ENCODE measurements at places on chromosomes 4 and X.

- no peak for DNase-seq
Observed at GRCh38 chr4:72569719-72570235, 756 bp upstream of the ADAMTS3 start.

GRCh38 chrX:13786048-13786447 is 30.8 kb downstream of the GPM6B start:
- DNase-seq: no peak

DNA sequence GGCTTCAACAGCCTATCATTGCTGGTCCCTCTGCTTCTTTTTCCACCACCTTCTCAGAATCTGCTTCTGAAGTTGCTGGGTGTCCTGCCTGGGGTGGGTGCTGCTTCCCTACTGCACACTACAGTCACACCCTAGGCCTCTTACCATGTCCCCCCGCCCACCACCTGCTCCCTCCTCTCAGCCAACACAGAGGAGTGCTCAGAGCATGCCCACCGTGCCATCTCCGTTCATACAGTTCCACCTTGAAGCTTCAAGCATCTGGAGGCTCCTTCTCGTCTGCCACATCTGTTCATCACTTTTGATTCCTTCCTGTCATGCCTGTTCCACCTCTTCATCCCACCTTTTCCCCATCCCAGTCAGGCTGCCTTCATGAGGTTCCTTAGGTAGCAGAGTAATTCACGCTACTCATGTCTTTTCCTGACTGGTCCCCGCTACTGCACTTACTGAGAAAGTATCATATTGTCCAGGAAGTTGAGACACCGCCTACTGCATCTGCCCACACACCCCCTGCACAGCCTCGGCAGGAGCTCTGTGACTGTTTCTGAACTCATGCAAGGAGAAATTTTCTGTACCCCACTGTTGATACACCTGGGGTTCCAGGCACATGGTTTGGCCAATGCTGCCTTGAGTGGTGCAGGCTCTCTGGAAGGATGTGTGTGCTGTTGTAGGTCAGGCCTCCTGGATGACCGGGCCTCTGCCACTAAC is 39.5 kb downstream of the HADH start:
- DNase-seq: no peak

GRCh38 chr4:135770505-135770904 is 1568.9 kb upstream of the PABPC4L start:
- no peak for DNase-seq

DNA sequence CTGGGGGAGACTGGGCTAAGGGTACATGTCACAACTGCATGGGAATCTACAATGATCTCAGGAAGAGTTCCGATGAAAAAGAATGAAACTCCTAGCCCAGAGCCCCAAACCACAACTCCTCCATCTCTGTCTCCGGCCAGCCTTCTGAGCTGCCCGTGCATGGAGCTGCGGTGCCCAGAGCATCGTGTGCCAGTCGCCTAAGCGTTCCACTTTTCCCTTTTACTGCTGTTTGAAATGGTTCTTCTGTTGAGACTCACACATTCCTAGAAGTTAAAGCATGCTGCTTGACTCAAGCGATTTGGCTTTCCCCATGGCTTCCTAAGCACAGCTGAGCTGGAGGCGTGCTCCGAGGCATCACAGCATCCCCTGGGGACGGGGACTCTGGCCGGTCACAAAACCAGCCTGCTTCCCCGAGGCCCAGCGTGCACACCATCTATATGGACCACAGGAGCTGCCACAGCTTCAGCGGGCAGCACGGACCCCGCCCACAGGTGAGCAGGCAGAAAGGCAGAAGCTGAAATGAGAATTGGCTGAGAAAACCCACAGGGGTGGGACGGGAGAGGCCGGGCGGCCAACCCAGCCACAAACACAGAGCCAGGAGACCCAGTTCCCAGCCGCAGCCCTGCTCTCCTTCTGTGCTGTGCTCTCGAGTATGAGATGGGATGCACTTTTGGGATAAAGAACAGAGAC is 5.0 kb downstream of the CCNQ start:
- no peak for DNase-seq

GRCh38 chr4:129144755-129145206 is 48.8 kb downstream of the C4orf33 start:
- DNase-seq: no peak

DNA sequence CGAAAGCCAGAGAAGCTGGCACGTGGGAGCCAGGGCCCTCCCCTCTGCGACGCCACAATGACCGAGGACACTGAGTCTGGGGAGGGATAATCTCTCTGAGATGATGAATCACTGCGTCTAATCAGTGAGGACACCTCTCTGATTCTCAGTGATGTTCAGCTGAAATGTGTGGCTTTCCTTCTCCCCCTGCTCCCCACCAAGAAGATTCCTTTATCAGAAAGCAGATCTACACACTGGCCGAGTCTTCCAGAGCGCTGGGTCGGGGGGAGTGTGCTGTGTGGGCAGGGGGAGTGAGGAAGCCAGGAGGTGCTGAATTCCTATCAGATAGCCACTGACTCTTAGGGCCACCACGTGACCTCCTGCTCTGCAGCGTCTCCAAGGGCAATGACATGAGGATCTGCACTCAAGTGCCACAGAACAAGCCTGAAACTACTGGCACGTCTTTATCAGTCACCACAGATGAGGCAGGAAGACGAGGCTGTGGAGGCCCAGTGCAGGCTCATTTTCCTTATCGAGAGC is 89.2 kb downstream of the GATB start:
- no peak for DNase-seq

DNA sequence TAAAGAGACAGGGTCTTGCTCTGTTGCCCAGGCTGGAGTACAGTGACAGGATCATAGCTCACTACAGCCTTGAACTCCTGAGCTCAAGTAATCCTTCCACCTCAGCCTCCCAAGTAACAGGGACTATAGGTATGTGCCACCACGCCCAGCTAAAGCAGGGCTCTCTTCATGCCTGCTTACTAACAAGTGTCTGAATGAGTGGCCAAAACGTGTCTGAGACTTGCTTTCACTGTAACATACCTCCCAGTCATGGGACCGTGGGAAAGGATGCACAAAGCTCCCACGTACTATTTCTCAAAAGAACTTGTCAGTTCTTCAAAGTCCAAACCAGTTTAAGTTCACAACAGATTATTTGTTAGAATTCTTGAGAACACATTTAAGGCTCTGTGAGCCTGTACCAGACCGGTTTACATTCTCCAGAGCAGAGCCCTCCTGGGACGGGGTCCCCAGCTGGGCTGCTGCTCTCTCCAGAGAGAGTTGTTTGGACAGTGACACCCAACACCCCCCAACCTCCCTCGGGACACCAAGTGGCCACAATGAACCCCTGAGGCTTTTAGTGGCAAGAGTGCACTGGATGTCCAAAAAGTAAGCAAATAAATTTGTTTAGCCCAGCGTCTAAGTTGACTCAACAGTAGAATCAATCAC is 24.1 kb downstream of the SH3KBP1 start:
- no peak for DNase-seq

DNA sequence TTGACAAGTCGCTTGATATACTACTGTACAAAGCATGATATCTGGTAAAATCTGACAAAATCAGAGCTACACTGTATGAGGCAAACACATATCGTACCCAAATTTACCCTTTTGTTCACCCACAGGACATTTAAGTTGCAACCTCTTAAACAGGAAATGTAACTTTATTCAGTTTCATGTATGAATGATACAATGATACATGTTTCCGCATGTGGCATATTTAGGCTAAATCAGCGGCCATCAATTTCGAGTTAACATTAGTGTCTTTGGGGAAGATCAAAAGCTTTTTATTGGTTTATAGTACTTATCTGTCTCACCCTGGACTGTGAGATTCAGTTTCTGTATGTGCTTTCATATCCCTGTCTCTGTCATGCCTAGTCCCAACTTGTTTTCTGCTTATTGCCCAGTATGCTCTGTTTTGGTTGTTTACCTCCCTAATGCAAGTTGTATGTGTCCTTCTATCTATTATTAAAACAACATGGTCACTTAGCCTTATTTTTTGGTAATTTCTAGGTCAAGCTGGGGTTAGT is 97.3 kb upstream of the HPRT1 start:
- no peak for DNase-seq

- no peak for DNase-seq
Observed at GRCh38 chr4:135185256-135185655, 983.7 kb upstream of the PABPC4L start.

- no peak for DNase-seq
Observed at GRCh38 chr4:183397741-183398297, 46.6 kb upstream of the CDKN2AIP start.

DNA sequence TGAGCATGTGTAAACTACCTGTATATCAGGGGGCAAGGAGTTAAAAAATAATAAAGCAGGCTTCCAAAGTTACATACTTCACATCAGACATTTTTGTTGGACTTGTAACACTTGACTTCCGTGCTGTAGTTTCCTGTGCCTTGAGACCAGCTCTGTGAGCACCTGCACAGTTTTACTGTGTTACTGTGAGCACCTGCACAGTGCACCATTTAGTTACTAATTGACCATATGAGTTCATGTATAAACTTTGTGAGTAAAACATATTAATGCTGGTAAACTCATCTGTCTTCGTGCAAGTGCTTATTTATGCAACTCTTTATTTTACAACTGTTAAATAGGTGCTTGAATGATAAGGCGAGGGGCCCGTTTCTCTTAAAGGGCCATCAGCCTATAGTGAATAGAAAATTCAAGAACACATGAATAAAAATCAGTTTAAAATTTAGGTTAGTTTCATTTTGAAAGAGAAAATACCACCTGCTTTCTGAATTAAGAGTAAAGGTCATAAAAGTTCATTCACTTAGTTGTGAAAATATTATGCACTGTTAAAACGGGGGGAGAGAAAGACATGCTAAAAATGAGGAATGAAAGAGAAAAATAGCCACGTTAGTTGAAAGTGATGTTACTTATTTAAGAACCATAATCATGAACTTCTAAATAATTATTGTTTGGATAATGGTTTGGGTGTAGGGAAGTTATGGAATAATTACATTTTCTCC is 42.4 kb downstream of the USP9X start:
- DNase-seq: peak; percentile 20
